ENCODE measurements at places on chromosomes 4 and X. TPM values are rescaled to one million over a fixed set of nuclear protein-coding genes. Genes with fewer than 3 reads are reported as not detected.

DNA sequence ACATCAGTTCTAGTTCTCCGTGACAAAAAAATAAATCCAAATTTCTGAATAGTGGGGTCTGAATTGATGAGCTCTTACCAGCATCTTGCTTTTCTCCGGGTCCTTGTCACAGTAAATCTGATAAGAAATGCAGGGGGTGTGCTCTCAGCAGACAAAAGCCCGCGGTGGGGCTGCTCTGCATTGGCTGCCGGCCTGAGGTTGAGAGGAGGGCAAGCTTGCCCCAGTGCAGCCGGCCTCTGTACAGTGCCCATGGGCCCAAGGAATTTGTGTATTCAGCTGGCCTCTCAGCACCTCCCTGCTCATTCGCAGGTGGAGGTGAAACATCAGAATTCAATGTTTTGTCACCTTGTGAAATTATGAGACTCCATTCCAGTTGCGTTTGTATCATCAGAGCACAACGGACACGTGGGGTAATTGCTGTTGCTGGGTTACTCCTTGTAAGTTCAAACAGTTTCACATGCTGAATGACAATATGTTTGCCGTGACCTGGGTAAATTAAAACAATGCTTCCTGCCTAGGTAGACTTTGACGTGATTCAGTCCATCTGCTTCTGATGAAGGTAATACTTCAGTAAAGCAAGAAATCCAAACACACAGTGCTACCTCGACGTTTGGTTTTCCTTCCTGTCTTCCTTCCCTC is 596.4 kb downstream of the MID1IP1 start:
- no peak overlapping the region for H3K4me3 ChIP-seq
- H3K4me1 ChIP-seq = no peaks in the 10 kb centered on the region
- no peak overlapping the region for H3K27ac ChIP-seq
- no peak for DNase-seq

Gene MND1
- 31.8 TPM for total RNA-seq

Gene GAGE12H
- not detected for total RNA-seq

DNA sequence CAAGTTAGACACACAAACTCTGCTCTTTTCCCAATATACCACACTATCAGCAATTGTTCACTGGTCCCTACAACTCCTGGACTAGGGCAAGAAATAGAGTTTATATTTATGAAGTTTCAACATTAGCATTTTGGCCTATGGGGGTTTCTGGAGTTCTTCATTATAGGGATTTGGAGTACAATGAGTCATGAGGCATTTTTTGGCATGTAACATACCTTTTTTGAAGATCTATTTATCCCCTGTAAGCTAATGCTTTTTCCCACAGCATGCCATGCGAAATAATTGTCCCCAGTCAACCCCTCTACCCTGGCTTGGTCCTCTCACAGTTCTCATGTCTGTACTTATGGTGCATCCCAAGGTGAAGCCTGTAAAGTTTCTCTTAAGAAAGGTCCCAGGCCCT is 36.7 kb upstream of the EDA2R start:
- no peaks in the 10 kb centered on the region for H3K27me3 ChIP-seq
- H3K36me3 ChIP-seq = no peaks in the 10 kb centered on the region
- H3K4me3 ChIP-seq = no peak overlapping the region
- no peak for DNase-seq
- no peaks in the 10 kb centered on the region for H3K4me1 ChIP-seq

Gene SLC34A2
- not detected for total RNA-seq

Gene SHROOM4
- total RNA-seq = not detected

All from activated naive CD8-positive, alpha-beta T cell treated with anti-CD3 and anti-CD28 coated beads, Interleukin-2, amount 10 ng/mL, durations not matched to agents 7 days and 5 days (primary cell).